Retina (tissue), 1 donor: ENCODE measurements at places on chromosomes 7 and 10.

GRCh38 chr7:24778543-24779282, 21.4 kb upstream of the GSDME start:
- no peak for DNase-seq

GRCh38 chr7:73963252-73963822, 64.6 kb upstream of the ELN start:
- no peak for DNase-seq

DNA sequence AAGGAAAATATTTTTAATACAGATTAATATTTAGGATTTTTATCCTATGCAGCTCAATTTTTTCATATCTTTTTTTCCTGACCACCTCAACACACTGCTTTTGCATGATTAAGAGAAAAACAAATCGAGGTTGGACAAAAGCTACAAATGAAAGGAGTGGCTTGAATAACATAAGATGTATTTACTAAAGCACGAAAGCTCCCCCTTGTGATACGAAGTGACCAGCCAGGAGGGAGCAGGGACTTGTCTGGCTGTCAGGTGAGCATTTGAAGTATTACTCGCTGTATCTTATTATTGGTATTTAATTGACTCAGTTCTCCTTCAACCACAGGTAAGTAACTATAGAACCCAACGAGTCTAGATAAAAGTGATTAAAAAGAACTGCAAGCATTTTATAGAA, 265.2 kb upstream of the PHF14 start:
- no peak for DNase-seq

GRCh38 chr10:11440250-11441150, 170.9 kb downstream of the USP6NL start:
- no peak for DNase-seq
